Left lobe of liver (tissue), 2 donors: ENCODE measurements at places on chromosomes 7 and 10.

GRCh38 chr7:157568770-157569584 lies 232.2 kb downstream of the DNAJB6 start:
- no peak for DNase-seq

DNA sequence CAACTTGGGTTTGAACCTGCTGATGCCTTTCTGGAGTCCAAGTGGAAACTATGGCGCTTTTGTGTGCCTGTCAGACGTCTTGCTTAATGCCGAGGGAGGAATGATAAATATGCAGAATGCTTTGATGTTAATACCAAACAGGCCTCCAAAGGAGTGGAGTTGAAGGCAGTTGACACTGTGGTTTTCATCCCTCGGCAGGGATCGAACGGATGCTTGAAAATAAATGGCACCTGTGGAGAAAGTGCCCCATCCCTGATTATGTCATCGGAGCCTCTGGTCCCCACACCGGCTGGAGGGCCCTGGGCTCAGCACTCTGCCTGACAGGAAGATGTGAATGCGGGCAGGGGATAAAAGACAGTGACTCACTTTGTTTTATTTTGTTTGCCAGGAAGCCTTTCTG lies 148.7 kb upstream of the GPR26 start:
- peak; percentile 12 for DNase-seq

DNA sequence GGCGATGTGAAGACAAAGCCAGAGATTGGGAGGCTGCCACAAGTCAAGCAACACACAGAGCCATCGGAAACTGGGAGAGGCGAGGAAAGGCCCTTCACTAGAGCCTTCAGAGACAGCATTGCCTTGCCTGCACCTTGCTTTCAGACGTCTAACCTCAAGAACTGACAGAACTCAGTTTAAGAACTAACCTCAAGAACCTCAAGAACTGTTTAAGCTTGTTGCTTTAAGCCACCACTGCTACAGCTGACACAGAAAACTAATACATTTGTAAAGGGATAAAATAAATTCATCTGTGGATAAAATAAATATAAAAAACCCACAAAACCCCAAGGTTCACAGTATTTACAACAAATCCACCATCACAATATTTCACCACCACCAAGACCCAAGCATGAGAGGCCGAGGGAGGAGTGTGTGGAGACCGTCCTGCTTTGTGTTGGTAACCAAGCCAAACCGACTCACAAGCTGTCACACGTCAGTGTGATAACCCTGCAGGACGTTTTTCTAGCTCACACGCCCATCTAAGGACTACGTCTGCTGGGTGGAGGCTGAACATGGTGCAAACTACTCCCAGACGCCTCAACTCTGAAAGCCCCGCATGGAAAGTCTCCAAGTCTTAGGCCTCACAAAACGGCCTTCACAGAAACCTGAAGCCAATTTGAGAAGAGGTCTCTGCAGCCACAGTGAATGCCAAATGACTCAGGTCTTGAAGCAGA lies 116.8 kb downstream of the ABLIM1 start:
- DNase-seq: no peak

- no peak for DNase-seq
These were observed 127.2 kb downstream of the SLIT1 start for GRCh38 chr10:97058521-97058920.

GRCh38 chr10:113225903-113226302 lies 275.9 kb downstream of the TCF7L2 start:
- DNase-seq: no peak

GRCh38 chr10:130932326-130933007 lies 379.1 kb downstream of the TCERG1L start:
- no peak for DNase-seq

DNA sequence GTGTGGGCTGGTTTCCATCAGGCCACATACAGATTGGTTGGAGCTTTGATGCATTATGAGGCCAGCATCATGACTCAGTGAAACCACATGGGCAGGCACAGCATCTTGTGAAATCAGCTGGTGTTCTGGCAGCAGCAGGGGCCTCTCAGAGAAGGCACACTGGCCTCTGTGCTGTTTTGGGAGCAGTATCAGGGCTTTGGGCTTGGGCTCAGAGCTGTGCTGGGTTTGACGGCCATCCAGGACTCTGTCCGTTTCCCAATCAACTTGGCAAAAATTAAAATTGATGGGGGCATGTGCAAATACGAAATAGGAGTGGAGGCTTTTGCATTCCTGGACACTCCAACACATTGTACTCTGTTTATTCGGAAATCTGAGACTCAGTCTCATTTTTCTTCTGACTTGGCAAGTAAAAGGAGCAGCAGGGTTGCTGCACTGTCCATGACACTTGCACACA lies 190.9 kb downstream of the BMPER start:
- peak; percentile 81 for DNase-seq

DNA sequence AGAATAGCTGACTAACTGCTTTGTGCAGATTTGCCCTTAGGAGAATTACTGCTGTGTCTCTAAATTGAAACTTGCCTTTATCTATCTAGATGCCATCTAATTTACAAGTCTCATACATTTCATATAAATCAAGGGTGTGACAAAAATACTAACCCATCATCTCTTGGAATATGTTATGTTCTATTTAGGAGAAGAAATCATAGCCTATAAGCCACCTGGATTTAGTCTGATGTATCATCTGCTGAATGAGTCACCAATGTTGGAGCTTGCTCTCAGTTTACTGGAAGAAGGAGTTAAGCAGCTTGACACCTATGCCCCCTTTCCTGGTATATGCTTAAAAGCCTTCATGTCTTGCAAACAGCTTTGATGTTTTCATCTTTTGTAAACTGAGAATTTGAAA lies 43.5 kb downstream of the NUP205 start:
- DNase-seq: no peak

GRCh38 chr7:131483586-131483985 lies 72.8 kb downstream of the PODXL start:
- no peak for DNase-seq

- no peak for DNase-seq
These were observed 19.6 kb upstream of the ADD3 start for GRCh38 chr10:109988212-109988596.

GRCh38 chr7:15178065-15178464 lies 275.5 kb upstream of the DGKB start:
- DNase-seq: no peak

GRCh38 chr7:23490357-23491135 lies 20.3 kb upstream of the IGF2BP3 start:
- no peak for DNase-seq

DNA sequence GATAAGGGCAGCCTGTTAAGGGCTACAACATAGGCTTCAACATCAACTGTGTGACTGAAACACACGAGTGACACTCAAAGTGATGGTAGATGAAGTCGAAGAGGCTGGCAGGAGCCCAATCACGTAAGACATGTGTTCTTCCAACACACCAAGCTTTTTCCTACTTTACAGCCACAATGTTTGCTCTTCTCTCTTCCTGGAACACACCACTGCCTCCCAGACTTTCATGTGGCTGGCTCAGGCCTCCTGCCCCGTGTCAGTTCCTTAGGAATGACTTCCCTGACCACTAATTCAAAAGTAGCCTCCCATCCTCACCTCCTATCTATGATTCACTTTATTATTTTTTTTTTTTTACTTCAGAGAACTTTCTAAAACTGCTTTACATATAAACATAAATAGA lies 209.2 kb downstream of the GPAM start:
- no peak for DNase-seq

GRCh38 chr7:84985073-84985784 lies 201.6 kb downstream of the SEMA3D start:
- no peak for DNase-seq

DNA sequence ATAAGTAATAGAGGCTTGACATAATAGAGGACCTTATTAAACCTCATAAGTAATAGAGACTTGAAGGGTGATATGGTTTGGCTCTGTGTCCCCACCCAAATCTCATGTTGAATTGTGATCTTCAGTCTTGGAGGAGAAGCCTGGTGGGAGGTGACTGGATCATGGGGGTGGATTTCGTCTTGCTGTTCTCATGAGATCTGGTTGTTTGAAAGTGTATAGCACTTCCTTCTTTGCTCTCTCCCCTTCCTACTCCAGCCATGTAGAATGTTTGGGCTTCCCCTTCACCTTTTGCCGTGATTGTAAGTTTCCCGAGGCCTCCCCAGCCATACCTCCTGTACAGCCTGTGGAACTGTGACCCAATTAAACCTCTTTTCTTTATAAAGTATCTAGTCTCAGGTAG lies 8.6 kb downstream of the KIFBP start:
- DNase-seq: no peak

GRCh38 chr10:29730458-29730857 lies 95.7 kb upstream of the SVIL start:
- DNase-seq: no peak

- no peak for DNase-seq
These were observed 98.3 kb downstream of the CDH23 start for GRCh38 chr10:71494980-71495381.

DNA sequence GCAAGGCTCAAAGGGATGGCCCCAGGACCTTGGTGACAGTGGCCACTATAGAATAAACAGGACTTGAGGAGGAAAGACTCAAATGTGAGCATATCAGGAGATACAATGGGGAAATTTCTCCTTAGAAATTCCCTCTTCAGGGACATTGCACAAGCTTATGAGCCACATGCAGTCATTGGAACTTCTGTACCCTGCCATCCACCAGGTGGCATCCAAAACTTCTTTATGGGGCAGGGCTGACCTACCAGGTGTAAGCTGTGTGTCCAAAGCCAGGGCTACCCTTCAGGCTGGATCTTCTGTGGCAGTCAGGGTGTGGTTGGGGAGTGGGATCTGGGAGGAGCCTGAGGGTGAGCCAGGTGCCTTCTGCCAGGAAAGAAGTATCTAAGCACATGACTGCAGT lies 36.6 kb upstream of the LRRC18 start:
- no peak for DNase-seq

GRCh38 chr10:100939763-100940344 lies 27.1 kb downstream of the SLF2 start:
- DNase-seq: no peak

- DNase-seq: no peak
These were observed 19.4 kb downstream of the ZFAND2A start for GRCh38 chr7:1140476-1141104.

- DNase-seq: no peak
These were observed 8.5 kb downstream of the C10orf90 start for GRCh38 chr10:126661841-126662515.
